WTC11 (cell line): ENCODE measurements at places on chromosomes 1 and 21. TPM values are rescaled to one million over a fixed set of nuclear protein-coding genes. Genes with fewer than 3 reads are reported as not detected.

Gene G0S2
- 0.57 to 0.92 TPM (median 0.81 TPM) in 3 replicates for total RNA-seq

Gene PLEKHA6
- 9.2 to 11.6 TPM (median 11.0 TPM) in 3 replicates for total RNA-seq

Gene TMEM269
- 0.57 to 0.85 TPM (median 0.73 TPM) in 3 replicates for total RNA-seq

Gene SCAMP3
- 50.0 to 58.8 TPM (median 52.2 TPM) in 3 replicates for total RNA-seq

Gene MCOLN3
- 3.5 to 6.4 TPM (median 3.8 TPM) in 3 replicates for total RNA-seq

Gene ZNF695
- 29.4 to 32.6 TPM (median 29.4 TPM) in 3 replicates for total RNA-seq

Gene CADM3
- total RNA-seq: 5.1 to 5.5 TPM (median 5.3 TPM) in 3 replicates

Gene NPHS2
- total RNA-seq: not detected in 3 replicates

Gene BATF3
- total RNA-seq: 3.9 to 6.1 TPM (median 3.9 TPM) in 3 replicates

- no peak for DNase-seq
- no peaks in the 10 kb centered on the region for H3K4me1 ChIP-seq
- H3K4me3 ChIP-seq: no peak overlapping the region
Measured at GRCh38 chr1:182122913-182123260, 61.4 kb upstream of the ZNF648 start.

- H3K27me3 ChIP-seq: no peaks in the 10 kb centered on the region
- H3K36me3 ChIP-seq: no peaks in the 10 kb centered on the region
- H3K27ac ChIP-seq: peak overlapping the region; percentile 67; the same call in 1 of the 2 replicates
- peak; percentile 20 for DNase-seq
- H3K4me1 ChIP-seq: peaks cover 16% of the 10 kb centered on the region
Measured at GRCh38 chr1:172720339-172720738, 61.4 kb downstream of the FASLG start.

DNA sequence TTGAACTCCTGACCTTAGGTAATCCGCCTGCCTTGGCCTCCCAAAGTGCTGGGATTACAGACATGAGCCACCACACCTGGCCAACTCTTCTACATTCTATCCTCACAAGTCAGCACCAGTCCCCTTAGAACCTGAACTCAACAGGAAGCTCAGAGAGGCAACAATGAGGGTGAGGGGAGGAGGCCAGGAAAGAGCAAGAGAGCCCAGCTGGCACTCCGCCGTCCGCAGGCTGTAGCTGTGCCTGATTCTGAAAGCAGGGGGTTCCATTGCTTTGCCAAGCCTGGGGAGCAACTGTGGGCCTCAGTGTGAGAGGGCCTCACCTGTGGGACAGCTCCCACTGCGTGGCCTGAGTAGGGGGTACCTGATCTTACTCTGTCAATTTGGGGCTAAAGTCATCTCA is 18.7 kb downstream of the STK40 start:
- peaks cover 27% of the 10 kb centered on the region for H3K4me1 ChIP-seq

- H3K4me1 ChIP-seq: no peaks in the 10 kb centered on the region; the same call in 1 of the 2 replicates
- H3K27me3 ChIP-seq: no peaks in the 10 kb centered on the region
- no peak overlapping the region for H3K4me3 ChIP-seq
- H3K36me3 ChIP-seq: peaks cover 86% of the 10 kb centered on the region
- H3K27ac ChIP-seq: no peak overlapping the region
Measured at GRCh38 chr21:33550772-33551660, 8.2 kb downstream of the SON start.

- peaks cover 22% of the 10 kb centered on the region for H3K36me3 ChIP-seq
- no peak for DNase-seq
- no peak overlapping the region for H3K27ac ChIP-seq
- peaks cover 28% of the 10 kb centered on the region for H3K4me1 ChIP-seq
- H3K27me3 ChIP-seq: no peaks in the 10 kb centered on the region
Measured at GRCh38 chr1:16205891-16206546, 6.4 kb downstream of the ARHGEF19 start.

DNA sequence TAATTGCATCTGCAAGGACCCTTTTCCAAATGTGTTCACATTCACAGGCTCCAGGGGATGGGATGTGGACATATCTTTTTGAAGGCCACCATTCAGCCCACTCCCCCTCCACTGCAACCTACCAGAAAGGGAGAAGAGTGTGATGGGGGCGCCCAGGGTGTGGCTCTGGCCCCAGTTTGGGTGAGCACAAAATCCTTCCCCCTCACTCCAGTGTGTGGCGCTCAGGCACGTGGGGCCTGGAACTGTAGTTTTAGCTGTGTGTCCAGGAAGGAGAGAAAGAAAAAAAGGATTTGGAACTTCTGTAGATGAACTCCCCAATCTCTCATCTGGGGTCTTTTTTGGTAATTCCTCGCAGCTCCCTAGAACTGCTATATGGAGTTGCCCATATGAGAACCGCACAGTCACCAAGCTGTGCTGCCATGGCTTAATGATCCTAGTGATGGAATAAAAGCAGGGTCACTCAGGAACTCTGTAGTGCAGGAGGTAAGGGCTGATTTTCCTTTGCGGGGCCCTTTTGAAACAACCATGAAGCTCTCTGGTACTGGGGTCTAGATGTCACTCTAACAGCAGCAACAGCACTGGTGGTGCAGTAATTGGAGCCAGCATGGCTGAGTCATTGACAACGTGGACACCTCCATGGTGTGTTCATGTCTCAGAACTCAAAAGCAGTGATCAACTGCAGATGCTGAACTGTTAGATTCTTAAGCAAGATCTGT is 17.0 kb downstream of the AGT start:
- H3K4me1 ChIP-seq: peaks cover 13% of the 10 kb centered on the region
- H3K4me3 ChIP-seq: no peak overlapping the region
- no peak overlapping the region for H3K27ac ChIP-seq
- H3K36me3 ChIP-seq: peaks cover 17% of the 10 kb centered on the region

DNA sequence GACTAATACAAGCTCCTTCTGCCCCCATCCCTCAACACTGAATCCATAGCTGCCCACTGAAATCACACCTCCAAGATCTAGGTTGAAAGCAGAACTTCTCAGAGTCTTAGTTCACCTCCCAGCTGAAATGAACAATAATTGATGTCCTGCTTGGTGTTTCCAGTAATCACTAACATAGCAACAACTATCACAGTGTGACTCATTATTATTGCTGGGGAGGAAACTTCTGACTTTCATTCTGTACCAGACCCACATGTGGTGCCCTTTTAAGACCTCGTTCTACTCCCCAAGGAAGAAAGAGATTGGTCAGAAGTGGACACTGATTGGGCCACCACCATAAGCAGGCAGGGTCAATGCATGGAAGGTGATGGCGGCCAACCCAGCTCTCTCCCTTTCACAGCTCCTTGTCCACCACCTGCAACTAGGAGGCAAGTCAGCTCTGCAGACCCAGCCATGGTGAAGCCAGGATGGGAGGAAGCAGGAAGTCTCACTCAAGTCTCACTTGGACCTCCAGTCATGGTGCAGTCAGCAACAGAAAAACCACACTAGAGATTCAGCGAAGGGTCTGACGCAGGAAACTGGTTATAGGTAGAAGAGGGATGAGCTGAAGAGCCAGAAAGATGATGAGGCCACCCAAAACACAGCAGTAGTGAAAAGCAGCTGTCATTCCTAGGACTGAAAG is 720.2 kb downstream of the PTPRU start:
- no peak overlapping the region for H3K4me3 ChIP-seq
- no peaks in the 10 kb centered on the region for H3K27me3 ChIP-seq

DNA sequence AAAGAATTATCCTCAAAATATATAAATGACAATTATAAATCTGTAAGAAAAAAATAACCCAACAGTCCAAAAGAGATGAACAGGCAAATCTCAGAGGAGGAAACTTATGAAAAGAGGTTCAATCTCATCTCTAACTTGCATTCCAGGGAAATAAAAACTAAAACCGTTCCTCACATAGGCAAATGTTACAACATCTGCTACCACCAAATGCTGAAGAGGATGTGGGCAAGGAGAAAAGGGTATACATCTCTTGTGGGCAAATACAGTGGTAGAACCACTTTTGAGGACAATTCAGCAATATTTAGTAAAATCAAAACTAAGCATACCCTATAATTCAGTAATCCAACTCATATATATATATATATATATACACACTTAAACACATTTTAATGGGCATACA is 33.7 kb upstream of the SGIP1 start:
- no peaks in the 10 kb centered on the region for H3K27me3 ChIP-seq
- H3K27ac ChIP-seq: no peak overlapping the region
- no peaks in the 10 kb centered on the region for H3K36me3 ChIP-seq

- no peaks in the 10 kb centered on the region for H3K36me3 ChIP-seq
- H3K27me3 ChIP-seq: no peaks in the 10 kb centered on the region
- peaks cover 18% of the 10 kb centered on the region for H3K4me1 ChIP-seq
- no peak overlapping the region for H3K27ac ChIP-seq
Measured at GRCh38 chr1:219902951-219903350, 25.4 kb downstream of the SLC30A10 start.

- no peaks in the 10 kb centered on the region for H3K36me3 ChIP-seq
- peak overlapping the region; percentile 82; the same call in 1 of the 2 replicates for H3K27ac ChIP-seq
- DNase-seq: peak; percentile 92
- H3K4me3 ChIP-seq: peak overlapping the region; percentile 79
Measured at GRCh38 chr1:201649761-201650622, 111.1 kb downstream of the NAV1 start.

DNA sequence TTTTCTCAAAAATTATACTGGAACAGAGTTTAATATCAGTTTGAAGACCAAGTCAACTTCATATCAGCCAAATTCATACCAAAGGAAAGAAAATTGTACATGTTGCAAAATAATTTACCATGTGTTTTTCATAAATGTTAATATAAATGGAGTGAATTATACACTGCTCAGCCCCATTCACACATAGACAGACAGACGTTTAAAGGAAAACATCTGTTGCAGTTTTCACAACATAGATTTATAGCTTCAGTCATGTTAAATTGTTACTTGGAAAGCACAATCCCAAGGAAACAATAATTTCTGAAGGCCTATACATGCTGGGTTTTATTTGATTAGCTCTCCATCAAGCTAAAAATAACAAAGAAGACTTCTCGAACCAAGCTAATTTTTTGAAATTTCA is 27.8 kb upstream of the HYI start:
- H3K4me1 ChIP-seq: no peaks in the 10 kb centered on the region
- no peak overlapping the region for H3K27ac ChIP-seq
- H3K36me3 ChIP-seq: no peaks in the 10 kb centered on the region

DNA sequence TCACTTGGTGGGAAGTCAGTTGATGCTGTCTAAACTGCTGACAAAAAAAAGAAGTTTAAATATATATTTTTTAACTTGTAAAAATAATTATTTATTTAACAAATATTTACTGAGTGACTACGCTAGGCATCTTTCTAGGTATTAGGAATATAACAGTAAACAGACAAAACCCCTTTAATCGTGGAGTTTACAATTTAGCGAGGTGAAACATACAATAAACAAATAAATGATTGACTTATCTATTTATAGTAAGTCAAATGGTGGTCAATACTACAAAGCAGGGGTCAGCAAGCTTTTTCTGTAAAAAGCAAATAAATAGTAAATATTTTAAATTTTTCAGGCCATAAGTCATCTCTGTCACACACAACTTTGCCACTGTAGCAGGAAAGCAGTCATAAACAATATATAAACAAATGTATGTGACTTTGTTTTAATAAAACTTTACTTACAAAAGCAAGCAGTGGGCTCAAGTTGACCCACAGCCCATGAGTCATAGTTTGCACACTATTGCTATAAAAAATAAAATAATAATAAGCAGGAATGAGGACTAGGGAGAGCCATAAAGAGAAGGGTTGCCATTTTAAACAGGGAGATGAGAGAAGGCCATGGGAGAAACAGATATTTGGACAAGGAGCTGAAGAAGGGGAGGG is 263.9 kb downstream of the PLPP3 start:
- H3K27ac ChIP-seq: no peak overlapping the region
- no peak for DNase-seq
- peaks cover 12% of the 10 kb centered on the region for H3K36me3 ChIP-seq
- no peaks in the 10 kb centered on the region for H3K27me3 ChIP-seq
- H3K4me3 ChIP-seq: no peak overlapping the region

DNA sequence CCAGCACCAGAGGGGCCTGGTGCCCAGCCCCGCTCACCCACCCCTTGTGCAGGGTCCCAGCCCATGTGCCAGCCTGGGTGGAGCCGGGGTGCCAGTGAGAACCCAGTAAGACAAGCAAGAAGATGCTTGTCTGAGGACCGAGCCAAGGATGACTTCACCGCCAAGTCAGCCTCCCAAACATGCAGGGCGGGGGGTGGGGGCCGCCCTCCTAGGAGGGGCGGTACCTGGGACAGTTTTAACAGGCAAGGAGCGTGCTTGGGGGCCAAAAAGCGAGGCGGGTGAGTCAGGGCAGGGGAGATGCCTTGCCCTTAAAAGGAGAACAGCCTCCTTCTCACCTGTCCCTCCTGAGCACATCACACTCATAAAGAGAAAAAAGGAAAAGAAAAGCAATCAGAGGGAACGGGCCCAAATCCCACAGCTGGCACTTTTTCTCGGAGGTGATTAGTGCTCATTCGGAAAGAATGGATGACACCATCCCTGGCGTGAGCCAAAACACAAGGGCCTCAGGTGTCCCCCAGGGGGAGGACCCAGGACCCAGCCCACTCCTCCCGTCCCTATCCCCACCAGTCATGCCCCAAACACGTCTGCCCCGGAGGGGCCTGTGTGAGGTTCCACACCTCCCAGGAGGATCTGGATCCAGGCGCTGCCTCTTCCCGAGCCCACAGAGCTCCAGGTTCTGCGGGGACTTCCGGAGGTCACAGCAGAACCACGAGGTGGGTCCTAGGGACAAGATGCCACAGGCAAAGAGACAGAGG is 77.6 kb upstream of the IFFO2 start:
- DNase-seq: peak; percentile 8
- no peak overlapping the region for H3K27ac ChIP-seq
- no peaks in the 10 kb centered on the region for H3K4me1 ChIP-seq
- H3K36me3 ChIP-seq: no peaks in the 10 kb centered on the region

DNA sequence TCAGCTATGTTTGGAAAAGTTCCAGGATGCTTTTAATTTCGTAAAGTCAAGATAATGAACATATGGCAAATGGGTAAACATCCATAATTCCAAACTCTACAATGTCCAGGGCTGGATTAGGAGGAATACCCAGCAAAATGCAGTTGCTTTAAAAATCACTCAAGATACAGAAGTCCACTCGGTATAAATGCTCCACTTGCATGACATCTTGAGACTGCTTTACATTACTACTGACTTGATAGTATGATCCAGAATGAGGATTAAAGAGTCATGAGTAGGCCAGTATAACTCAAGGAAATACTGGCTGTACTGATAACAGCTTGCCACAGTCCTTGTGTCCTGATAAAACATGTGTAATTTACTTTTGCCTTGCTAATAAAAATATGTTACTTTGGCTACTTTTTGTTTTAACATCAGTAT is 58.3 kb upstream of the ANGPTL3 start:
- H3K4me3 ChIP-seq: no peak overlapping the region
- no peaks in the 10 kb centered on the region for H3K36me3 ChIP-seq
- no peak overlapping the region for H3K27ac ChIP-seq
- peaks cover 23% of the 10 kb centered on the region for H3K4me1 ChIP-seq

GRCh38 chr1:232538224-232538942 is 91.5 kb downstream of the SIPA1L2 start:
- no peaks in the 10 kb centered on the region; the same call in 1 of the 2 replicates for H3K27me3 ChIP-seq
- no peaks in the 10 kb centered on the region for H3K36me3 ChIP-seq
- no peak overlapping the region for H3K27ac ChIP-seq
- H3K4me1 ChIP-seq: peaks cover 29% of the 10 kb centered on the region
- peak; percentile 36 for DNase-seq

- peaks cover 11% of the 10 kb centered on the region for H3K4me1 ChIP-seq
- H3K4me3 ChIP-seq: no peak overlapping the region
- DNase-seq: no peak
- H3K36me3 ChIP-seq: no peaks in the 10 kb centered on the region
- H3K27ac ChIP-seq: no peak overlapping the region
Measured at GRCh38 chr21:17658931-17659330, 46.2 kb upstream of the BTG3 start.

- no peaks in the 10 kb centered on the region for H3K36me3 ChIP-seq
- H3K27ac ChIP-seq: no peak overlapping the region
- H3K27me3 ChIP-seq: no peaks in the 10 kb centered on the region
- DNase-seq: no peak
- no peak overlapping the region for H3K4me3 ChIP-seq
- H3K4me1 ChIP-seq: peaks cover 3% of the 10 kb centered on the region; the same call in 1 of the 2 replicates
Measured at GRCh38 chr1:30337324-30337620, 386.1 kb downstream of the MATN1 start.

GRCh38 chr1:43835082-43836021 is 98.2 kb upstream of the ARTN start:
- H3K27ac ChIP-seq: peak overlapping the region; percentile 80
- 0 out of 2 replicates have a peak, but pooled peaks cover 3% of the 10 kb centered on the region for H3K36me3 ChIP-seq
- H3K4me1 ChIP-seq: peaks cover 67% of the 10 kb centered on the region
